ENCODE measurements at places on chromosomes 12 and 14.

DNA sequence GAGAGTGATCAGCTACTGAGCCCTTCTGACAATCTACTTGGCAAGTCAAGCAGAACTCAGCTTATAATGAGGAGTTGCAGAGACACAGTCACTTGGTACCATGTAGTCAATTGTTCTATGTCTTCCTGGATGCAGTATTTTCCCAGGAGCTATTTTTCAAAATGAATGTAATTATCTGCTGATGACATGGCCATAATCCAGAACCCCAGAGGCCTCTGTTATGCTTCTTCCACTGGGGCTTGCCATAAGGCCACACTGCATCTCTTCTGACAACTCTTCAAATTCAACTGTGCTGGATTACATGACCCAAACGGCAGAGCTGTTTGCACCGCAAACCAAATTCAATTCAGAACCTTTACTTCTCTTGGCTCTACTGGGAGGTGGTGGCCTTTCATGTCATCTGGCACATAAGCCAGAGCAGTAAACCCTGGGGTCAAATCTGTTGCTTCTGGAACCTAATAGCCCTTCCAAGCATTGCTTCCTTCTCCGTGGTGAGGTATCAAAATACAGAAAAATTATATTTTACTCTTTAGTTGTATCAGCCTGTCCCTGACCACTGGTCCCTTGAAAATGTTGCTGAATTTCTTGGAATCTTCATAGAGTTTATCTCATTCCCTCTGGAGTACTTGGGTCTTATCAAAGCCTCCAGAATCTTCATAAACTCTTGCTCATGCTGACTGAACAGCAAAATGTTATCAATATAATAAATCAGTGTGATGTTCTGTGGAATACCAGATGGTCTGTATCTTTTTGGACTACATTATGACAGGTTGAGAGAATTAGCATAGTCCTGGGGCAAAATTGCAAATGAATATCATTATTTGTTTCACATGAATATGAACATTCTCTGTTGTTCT, 79.4 kb upstream of the DCN start:
- DNase-seq = no peak

DNA sequence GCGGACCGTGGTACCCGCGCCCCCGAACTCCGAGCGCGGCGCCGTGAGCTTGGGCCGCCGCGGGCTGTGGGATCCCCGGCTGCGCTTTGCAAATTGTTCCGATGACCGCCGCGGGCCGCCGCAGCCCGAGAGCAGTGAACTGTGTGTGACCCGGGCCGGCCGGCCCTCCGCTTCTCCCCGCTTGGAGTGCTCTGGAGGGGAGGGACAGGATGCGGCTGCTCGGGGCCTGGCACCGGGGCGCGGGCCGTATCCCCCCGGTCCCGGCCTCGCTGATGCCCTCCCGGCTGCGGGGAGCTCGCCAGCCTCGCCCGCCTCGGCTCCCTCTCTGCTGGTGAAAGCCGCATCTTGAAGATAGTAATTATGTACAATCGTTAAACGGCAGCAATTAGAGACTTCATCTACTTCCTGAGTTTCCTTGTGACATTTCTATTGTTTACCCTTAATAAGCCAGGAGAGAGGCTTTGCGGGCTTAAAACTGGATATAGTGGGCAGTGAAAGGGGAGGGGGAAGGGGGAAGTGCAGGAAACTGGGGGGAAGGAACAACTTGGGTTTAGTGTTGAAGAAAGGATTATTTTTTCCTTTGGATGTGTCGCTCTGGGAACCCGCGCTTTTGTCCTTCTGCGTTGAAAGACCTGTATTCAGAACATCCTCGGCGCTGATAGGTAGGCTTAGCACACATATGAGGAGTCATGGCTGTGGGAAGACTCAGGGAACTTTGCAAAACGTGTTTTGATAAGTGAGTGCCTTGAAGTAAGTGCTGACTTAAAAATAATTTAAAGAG, 1.2 kb downstream of the PELI2 start:
- peak; percentile 28 for DNase-seq

GRCh38 chr14:90034835-90035525, 26.8 kb upstream of the KCNK13 start:
- DNase-seq = no peak

- DNase-seq = no peak
Observed at GRCh38 chr14:96103075-96103474, 63.9 kb downstream of the C14orf132 start.

- no peak for DNase-seq
Observed at GRCh38 chr14:37428954-37429353, 166.1 kb downstream of the FOXA1 start.

- DNase-seq = peak; percentile 82
Observed at GRCh38 chr12:89160716-89161123, 191.6 kb downstream of the DUSP6 start.

GRCh38 chr12:13257356-13257875, 60.9 kb downstream of the EMP1 start:
- no peak for DNase-seq

DNA sequence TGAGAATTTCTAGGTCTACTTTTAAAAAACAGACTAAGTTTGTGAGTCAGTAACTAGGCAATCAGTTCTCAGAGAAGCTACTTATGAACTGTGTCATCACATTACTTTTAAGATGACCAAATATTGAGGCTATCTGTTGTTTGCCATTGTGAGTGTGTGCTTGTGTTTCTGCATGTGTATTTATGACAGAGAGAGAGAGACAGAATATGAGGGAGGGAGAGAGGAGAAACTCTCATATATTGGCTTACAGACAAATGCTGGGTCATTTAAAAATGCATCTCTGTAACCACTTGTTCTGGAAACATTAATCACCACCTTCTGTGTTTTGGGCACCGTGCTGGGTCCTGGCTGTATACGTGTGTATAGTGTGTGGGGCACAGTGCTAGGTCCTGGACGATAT, 161.5 kb upstream of the FRMD6 start:
- no peak for DNase-seq

DNA sequence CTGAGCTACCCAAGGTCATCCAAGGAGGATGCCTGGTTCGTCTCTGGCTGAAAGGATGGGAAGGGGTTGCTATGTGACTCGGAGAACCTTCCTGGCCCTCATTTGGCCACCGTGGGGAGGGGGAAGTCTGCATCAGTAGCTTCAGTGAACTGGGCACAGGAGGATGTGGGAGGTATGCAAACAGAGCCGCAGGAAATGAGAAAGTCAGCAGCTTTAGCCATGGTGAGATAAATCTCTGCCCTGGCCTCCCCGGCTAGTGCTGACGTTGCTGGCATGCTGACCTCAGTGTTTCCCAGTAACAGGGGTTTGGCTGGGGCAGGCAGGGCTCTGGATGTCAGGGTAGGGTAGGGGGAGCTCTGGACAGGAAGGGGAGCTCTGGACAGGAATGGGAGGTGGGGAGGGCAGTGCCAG, 2.3 kb upstream of the CEBPE start:
- no peak for DNase-seq

GRCh38 chr12:66044731-66045130, 85.8 kb downstream of the LLPH start:
- DNase-seq = no peak

DNA sequence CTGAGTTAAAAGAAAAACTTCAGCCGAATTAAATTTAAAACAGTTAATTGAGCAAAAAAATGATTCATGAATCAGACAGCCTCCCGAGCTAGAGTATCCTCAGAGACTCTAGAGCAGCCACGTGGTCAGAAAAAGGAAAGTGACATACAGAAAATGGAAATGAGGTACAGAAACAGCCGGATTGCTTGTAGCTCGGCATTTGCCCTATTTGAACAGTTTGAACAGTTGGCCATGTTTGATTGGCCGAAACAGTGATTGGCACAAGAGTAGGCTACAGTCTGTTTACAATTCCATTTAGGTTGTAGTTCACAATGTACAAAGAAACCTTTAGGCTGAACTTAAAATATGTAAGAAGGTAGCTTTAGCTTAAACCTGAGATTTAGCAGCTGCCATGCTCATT, 12.9 kb upstream of the OXA1L start:
- peak; percentile 68 for DNase-seq

DNA sequence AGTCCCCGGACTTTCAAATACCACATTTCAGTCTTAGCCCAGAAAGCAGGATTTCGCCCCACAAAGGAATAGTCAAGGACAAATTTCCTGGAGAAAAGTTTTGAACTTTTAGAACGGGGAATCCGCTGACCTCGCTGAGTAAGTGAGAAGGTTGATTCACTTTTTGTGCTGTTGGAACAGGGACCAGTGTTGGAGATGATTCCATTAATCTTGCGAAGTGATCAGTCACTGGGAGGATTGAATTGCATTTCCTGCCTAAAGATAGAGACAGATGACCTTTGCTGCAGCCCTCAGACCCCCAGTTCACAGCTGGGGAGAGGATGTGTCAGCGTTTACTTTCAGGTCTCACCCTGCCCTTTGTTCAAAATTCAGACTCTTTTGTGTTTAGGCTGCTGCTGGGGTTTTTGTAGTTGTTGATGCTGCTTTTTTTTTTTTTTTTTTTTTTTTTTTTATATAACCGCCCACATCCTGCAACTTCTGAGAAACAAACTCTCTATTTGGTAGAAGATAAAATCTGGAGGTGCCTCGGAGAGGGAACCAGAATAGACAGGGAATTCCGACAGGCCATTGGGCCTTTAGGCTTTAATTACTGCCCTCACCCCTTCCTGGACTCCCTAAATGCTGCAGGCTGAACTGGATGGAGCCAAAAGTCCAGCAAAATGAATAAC, 9.8 kb upstream of the KDM2B start:
- no peak for DNase-seq

DNA sequence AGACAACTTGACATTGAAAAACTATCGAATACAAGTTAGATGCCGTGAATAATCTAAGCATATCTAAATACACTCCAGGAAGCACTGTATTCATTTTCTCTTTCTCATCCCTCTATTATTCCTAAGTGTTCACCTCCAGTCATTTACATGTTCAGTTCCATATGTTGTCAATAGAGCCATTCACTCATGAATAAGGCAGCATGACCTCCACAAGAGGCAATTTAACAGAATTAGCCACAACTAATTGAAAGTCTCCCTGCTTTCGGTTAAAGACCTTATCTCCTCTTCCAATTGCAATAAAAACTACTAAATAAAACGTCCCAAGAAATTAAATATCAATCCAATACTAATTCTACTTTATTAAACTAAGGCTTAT, 1.8 kb downstream of the LRIG3 start:
- DNase-seq = no peak

DNA sequence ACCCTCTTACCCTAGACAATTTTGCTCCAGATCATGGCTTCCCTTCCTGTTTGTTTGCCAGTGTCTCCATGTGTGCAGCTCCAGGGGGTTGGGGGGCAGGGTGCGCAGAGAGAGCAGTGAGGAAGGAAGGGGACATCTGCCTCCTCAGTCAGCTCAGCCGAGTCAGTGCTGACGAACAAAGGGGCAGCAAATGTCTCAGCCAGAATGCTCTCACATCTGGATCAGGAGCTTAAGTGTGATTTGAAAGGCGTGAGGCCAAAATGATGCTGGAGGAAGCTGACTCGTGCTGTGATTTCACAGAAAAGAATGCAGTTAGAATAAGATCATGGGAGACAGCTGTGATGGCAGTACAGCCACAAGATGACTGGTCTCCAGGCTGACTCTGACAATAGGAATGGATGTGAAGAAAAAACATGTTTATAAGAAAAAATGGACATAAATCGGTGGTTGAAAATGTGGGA, 27.1 kb upstream of the CDK17 start:
- DNase-seq = no peak

DNA sequence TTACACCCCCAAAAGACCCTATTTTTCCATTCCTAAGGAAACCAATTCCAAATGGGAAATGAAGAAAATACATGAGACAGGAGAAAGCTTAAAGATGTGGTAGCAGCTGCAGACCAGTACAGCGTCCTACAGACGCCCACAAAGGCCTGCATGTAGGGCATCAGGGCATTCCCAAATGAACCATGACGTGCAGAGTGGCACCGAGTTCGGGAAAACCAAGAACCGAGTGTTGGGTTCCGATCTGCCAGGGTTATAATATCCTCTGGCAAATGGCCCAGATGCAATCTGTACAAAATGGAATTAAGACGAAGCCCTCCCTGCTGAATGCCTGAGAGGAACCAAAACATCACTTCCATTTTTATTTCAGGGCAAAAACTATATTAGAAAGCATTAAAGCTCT, 34.4 kb upstream of the SELPLG start:
- no peak for DNase-seq

- peak; percentile 88 for DNase-seq
Observed at GRCh38 chr12:40222247-40222646, 2.5 kb upstream of the LRRK2 start.

DNA sequence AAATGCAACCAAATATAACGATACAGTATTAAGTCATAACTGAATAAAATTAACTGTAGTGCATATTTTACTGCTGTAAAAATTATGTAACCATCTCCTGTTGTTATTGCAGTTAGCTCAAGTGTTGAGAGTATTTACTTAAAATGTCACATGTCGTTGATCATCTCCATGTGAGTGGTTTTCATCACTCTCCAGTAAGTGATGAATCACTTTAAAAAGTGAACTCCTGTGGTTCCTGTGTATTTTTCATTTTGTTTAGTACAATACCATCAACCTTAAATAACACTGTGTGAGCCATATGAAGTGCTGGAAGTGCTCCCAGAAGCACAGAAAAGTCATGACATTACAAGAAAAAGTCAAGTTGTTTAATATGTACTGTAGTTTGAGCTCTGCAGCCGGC, 104.7 kb upstream of the SLCO1B1 start:
- DNase-seq = no peak

- no peak for DNase-seq
Observed at GRCh38 chr14:64867182-64867581, 12.5 kb downstream of the SPTB start.

- no peak for DNase-seq
Observed at GRCh38 chr14:44131861-44132260, 375.2 kb downstream of the FSCB start.

DNA sequence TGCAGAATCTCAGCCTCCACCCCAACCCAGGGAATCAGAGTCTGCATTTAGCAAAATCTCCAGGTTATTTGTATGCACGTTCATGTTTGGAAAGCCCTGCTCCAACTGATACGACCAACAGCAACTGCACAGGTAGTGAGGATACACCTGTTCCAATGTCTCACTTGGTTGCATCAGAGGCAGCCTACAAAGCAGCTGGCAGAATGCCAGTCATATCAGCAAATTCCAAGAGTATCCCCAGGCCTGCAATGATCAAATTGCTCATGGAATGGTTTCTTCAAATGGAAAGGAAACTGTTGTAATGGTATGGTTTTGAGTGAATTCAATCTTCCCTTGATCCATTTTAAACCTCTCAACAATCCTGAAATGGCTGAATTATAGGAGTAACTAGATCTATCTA, 75.4 kb downstream of the GRIP1 start:
- DNase-seq = no peak

DNA sequence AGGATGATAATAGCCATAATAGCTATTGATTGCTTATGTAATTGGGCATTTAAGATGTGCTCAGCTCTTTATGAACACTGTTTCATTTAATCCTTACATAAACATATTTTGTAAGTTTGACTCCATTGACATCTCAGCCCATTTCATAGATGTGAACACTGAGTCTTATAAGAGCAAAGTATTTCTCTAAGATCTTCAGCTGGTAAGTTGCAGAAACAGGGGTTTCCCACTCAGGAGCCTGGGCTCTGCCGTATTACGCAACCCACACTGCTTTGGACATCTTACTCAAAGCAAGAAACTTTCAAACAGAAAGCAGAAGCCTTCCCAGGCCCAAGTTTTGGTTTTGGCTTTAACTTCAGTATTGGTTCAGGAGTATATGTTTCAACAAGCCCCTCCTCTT, 705.1 kb downstream of the MED13L start:
- peak; percentile 44 for DNase-seq
